ENCODE measurements at places on chromosomes 12 and 14.

DNA sequence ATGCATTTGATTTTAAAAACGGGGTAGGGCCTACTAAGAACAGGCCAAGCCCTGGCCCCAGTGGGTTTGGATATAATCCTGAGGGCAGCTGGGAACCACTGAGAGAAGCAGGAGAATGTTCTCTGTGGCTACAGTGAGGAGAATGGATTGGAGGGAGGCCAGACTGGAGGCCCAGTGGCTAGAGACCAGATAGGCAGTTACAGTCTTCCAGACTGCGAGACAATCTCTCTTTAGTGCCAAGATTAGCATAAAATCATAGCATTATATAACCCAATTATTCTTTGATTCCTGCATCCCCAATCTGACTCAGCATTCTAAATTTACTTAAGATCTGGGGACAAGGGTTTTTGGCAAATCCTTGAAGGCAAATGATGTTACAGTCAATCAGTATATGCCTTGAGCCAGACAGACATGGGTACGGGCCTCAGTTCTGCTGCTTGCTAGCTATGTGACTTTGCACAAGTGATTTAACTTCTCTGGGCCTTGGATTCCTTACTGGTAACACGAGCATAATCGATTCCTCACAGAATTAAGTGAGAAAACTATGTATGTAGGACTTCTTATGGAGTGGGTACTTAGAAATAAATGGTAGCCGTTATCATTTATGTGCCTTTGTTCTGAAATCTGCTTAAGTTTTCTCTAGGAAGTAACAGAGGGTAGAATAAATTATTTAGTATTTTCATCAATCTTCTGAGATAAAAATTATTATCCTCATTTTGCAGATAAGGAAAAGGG is 18.3 kb downstream of the NINJ2 start:
- DNase-seq, result no peak

DNA sequence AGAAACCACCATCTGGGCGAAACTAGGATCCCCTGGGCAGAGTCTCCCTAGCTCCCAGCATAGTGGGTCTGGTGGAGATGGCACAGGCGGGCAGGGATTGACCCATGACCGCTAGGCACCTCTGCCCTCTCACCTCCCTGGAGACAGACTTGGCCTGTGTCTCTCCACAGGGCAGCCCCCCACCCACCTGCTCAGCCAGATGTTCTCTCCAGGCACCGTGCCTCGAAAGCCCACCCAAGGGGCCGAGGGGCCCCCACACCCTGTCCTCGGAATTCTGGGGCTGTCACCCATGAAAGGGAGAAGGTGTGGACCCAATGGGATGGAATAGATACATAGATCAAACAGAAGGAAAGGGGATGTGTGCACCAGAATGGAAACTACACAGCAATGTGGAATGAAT is 229.1 kb upstream of the RTL1 start:
- DNase-seq, result no peak

DNA sequence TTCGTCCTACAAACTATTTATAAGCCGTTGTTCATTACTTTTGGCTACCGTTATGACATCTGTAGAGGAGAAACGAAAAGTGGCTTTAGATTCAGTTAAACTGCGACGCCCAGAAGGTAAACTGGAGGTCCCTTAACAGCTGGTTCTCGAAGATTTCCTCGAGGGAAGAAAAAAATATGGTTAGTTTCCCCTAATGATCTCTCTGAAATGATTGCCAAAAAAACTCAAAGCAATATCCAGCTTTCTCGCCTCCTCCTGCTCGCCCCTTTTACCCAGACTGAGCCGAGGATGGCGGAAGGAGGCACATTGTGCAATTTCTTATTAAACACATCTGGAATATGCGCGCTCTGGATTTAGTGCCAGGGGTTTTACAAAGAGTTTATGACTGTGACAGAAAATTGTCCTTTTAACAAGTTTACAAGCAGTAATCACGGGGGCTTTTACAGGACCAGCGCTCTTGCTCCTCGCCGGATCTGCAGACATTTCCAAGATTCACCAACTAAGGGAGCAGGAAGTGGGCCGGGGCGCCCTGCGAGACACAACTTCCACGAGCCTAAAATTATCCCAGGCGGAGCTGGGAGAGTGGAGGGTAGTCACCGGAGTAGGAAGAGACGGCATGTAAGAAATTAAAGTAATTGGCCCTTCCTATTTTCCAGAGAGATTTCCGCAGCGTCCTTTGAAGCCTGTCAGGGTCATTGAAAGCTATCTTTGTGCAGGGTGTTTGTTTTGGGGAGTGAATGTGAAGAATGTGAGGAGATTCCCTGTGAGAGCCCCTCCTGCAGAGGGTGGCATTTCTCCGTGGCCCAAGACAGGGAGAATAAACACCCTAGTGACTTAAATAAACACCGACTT is 5.6 kb downstream of the SIX1 start:
- no peak for DNase-seq

DNA sequence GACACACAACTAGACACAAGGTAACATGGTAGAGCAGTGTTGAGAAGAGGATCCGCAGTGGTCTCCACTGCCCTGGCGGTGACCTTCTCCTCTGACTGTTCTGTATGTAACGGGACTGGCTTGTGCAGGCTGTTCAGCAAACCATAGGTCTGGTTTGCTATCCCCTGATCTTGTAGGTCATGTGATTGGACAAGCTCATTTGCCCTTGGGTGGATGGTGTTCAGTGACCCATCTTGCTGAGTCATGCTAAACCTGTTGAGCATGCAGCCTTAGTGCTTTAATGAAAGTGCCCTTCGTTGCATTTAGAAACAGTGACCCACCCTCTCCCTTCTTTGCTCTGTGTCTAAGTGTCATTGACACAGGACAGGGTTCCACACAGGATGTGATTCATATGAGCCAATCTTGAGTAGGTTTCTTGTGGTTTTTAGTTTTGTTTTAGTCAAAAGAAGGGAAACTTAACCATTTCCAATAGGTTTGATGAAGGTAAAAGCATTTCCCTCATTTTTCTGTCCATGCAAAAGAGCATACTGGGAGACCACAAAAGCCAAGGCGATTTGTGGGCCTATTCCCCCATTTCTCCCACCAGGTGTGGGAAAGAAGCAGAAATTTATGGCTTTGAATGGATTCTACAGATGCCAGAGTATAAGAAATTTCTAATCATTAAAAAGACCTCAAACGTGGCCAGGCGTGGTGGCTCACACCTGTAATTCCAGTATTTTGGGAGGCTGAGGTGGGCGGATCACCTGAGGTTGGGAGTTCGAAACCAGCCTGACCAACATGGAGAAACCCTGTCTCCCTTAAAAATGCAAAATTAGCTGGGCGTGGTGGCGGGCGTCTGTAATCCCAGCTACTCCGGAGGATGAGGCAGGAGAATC is 32.6 kb upstream of the HIF1A start:
- DNase-seq, result peak; percentile 35

DNA sequence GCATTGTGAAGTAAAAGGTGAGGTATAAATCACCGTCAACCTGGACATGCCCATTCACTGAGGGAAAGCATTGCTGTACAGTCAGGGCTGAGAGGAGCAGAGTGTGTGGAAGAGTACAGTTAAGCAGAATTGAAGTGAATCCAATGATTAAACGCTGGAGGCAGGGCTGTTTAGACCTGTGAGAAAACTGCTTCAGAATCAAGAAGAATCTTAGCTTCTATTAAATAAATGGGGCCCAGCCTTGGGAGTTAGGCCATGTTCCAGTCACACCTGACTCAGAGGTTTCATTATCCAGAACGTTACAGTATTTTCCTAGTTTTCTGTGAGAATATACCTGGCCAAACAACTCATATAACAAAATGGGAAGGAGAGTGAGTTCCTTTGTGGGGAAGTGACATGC is 86.9 kb downstream of the ATP23 start:
- no peak for DNase-seq

GRCh38 chr12:2940564-2940963 is 18.6 kb upstream of the TEAD4 start:
- DNase-seq, result no peak

DNA sequence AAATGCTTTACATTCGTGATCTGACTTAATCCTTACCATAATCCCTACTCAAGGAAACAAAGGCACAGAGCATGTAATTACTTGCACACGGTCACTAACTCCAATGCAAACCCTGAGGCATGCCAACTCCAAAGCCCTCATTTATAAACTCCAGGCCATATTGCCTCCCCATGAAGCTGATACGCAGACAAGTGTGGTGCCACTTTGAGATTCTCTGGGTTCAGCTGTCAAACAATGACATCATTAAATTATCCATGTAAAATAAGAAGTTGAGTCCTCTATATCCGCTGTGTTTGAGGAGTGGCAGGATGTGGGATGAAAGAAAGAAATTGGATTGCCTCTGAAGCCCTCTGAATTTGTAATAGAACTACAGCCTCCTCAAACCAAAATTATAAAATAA is 62.8 kb downstream of the ANO4 start:
- DNase-seq, result no peak

DNA sequence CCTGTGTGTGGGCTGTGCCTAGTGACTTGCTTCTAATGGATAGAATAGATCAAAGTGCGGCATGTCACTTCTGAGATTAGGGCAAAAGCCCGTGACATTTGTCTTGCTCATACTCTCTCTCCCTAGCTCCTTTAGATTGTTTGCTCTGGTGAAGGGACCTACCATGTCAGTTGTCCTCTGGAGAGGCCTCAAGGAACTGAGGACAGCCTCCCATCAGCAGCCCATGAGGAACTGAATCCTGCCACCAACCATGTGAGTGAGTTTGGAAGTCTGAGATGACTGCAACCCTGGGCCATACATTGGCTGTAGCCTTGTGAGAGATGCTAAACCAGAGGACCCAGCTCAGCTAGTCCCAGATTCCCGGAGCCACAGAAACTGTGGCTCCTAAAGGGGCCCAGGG is 101.6 kb upstream of the ESRRB start:
- DNase-seq, result no peak

DNA sequence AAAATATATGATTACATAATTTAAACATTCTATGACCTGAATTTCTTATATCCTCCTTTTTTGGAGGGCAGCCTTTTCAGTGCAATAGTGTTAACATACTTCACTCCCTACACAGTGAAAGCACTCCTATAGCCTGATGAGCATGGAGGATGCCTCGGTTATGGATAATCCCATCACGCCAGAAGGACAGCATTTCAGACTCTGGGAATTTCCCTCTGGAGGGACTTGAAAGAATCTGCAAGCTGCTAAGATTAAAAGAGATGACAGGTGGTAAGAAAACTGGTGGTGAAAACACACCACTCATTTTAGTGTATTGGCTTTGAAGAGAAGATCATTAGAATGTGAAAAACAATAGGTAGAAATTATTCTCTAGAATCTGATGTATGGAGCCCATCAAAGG is 99.3 kb upstream of the LMNTD1 start:
- no peak for DNase-seq

DNA sequence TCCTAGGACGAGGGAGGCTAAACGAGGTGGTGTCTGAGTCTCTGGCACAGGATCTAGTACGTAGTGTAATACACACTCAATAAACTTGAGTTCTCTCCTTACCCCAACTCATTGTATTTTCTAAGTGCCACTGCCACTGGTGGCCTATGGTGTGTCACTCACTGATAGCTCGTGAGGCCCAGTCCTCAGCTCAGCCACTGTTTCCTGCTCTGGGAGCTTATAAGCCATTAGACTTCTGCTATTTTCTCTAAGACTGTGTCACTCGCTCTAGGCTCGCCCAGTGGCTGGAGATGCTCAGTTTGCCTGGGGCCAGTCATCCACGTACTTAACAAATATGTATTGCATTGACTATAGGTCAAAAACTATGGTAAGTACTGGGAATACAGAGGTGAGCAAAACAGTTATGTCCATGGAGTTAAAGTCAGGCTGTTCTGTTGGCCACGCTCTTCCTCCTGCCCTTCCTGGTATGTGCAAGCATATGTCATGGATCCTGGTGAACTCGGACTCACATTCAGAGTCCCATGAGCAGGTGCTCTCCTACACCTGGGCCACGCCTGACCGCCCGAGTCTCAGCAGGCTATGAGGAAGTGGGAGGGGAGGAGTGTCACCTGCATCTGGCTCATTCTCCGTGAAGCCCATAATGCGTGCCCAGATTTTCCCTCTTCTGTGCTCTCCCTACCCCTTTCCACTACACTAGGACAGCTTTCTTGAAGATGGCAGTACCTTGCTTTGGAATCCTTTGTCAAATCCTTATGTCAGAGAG is 41.6 kb downstream of the DEGS2 start:
- no peak for DNase-seq

DNA sequence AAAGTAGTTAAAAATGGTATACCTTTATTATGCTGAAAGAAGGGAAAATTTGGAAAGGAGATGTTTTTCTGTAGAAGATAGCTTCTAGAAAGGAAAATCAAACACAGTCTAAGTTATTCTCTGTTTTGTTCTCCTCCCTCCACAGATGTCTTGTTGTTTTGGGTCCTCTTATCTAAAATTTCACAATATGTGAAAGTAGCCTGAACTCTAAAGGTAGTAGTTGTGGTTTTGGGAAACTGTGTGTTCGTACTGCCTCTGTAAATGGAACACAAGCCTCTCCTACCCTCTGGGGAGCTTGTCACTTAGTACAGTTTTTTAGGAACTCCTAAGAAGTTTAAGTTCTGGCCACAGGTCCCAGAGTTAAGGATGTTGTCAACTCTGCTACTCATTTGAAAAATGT is 112.6 kb downstream of the CRADD start:
- DNase-seq, result no peak

- DNase-seq, result no peak
Observed at GRCh38 chr12:65313719-65314317, 35.3 kb downstream of the MSRB3 start.

DNA sequence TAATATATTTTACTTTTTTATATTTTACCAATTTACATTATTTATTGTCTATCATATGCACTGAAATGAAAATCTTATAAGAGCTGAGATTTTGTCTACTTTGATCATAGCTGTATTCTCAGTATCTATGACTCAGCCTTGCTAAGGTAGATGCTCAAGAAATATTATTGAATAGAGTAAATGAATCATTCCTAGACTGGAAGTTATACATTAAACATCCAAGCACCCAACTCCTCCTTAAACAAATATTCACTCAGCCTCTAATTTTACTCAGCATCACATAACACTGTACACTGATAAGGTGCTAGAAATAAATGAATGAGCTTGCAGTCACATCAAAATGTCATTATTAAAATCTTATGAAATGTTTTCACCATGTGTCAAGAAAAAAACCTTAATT is 1424.9 kb downstream of the LRFN5 start:
- no peak for DNase-seq

DNA sequence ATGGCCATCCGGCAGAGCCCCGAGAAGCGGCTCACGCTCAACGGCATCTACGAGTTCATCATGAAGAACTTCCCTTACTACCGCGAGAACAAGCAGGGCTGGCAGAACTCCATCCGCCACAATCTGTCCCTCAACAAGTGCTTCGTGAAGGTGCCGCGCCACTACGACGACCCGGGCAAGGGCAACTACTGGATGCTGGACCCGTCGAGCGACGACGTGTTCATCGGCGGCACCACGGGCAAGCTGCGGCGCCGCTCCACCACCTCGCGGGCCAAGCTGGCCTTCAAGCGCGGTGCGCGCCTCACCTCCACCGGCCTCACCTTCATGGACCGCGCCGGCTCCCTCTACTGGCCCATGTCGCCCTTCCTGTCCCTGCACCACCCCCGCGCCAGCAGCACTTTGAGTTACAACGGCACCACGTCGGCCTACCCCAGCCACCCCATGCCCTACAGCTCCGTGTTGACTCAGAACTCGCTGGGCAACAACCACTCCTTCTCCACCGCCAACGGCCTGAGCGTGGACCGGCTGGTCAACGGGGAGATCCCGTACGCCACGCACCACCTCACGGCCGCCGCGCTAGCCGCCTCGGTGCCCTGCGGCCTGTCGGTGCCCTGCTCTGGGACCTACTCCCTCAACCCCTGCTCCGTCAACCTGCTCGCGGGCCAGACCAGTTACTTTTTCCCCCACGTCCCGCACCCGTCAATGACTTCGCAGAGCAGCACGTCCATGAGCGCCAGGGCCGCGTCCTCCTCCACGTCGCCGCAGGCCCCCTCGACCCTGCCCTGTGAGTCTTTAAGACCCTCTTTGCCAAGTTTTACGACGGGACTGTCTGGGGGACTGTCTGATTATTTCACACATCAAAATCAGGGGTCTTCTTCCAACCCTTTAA is 1.5 kb downstream of the FOXG1 start:
- no peak for DNase-seq

Measured in H54 (cell line).